Dorsolateral prefrontal cortex (tissue), 122 donors: ENCODE measurements at places on chromosomes 11 and 22.

DNA sequence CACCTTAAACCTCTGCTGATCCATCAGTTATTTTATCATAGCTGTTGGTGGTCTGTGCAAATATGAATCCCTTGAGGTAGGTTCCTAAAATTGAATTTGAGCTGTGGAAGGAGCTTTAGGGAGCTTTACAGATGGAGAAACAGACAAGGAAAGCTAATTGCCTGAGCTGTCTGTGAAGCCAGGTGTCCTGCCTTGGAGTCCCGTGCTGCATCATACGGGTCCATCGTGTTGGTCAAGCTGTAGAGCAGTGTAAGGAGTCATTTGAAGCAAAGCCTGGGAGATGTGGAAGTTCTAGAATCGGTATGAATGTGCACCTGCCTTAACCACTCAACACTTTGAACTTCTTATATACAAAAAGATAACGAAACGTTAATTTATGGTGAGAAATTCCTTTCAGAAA, 1.0 kb downstream of the POLA2 start:
- DNase-seq, result no peak

GRCh38 chr11:118819334-118820024, 28.5 kb upstream of the DDX6 start:
- DNase-seq, result no peak

GRCh38 chr22:38540701-38541100, 29.3 kb downstream of the DMC1 start:
- DNase-seq, result no peak

DNA sequence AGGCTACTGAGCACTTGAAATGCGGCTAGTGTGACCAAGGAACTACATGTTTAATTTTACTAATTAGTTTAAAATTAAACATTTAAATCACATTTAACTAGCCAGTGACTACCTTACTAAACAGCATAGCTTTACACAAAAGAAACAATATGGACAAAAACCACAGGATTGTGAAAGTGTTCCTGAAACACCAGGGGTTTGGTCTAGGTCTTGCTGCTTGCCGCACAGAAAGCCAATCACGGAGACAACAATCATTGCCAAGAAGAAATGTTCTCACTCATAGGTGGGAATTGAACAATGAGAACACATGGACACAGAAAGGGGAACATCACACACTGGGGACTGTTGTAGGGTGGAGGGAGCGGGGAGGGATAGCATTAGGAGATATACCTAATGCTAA, 309.5 kb downstream of the C11orf87 start:
- no peak for DNase-seq

GRCh38 chr11:125925247-125925740, 20.6 kb upstream of the VSIG10L2 start:
- DNase-seq, result no peak

- DNase-seq, result no peak
Measured at GRCh38 chr11:123206791-123207434, 11.9 kb upstream of the CLMP start.

DNA sequence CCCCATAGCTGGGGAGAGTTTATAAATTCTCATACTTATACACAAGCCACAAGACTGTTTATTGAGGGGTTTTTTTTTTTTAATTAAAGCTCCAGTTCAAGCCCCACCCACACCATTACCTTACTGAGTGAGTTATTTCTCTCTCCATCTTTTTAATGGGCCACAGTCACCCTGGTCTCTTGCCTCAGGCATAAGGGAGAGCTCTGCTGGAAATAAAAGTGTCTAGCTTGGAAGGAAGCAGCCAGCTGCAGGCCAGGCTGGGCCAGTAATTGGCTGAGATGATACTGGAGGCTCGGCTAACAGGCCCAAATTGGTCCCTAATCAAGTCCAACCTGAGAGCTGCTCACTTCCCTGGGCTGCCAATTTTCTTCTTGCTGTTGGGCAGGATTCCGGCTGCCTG, 174.1 kb downstream of the INSC start:
- DNase-seq, result no peak

GRCh38 chr22:40040927-40041326, 46.2 kb downstream of the FAM83F start:
- DNase-seq, result no peak

GRCh38 chr11:7677071-7677470, 3.8 kb upstream of the CYB5R2 start:
- DNase-seq, result no peak

- no peak for DNase-seq
Measured at GRCh38 chr22:24580276-24580675, 12.6 kb downstream of the LRRC75B start.

GRCh38 chr11:117970400-117971024, 15.7 kb upstream of the IL10RA start:
- DNase-seq, result no peak

- no peak for DNase-seq
Measured at GRCh38 chr11:504053-504993, 2.7 kb downstream of the RNH1 start.

- DNase-seq, result no peak
Measured at GRCh38 chr11:77479746-77480352, 6.0 kb upstream of the PAK1 start.

DNA sequence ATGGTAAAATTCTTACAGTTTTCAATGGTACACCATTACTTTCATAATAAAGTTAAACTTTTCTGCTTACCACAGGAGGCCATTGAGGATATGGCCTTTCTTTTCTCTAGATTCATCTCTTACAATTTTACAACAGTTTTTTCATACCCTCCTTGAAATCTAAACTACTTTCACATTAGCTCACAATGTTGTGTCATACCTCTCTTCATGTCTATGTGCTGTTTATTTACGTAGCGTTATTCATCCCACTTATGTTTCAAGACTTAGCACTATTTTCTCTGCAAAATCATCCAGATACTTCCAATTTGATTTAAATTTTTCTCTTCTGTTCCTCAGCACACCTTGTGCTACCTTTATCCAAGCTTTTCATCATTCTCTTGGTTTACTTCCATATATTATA, 123.3 kb downstream of the METTL15 start:
- DNase-seq, result no peak

DNA sequence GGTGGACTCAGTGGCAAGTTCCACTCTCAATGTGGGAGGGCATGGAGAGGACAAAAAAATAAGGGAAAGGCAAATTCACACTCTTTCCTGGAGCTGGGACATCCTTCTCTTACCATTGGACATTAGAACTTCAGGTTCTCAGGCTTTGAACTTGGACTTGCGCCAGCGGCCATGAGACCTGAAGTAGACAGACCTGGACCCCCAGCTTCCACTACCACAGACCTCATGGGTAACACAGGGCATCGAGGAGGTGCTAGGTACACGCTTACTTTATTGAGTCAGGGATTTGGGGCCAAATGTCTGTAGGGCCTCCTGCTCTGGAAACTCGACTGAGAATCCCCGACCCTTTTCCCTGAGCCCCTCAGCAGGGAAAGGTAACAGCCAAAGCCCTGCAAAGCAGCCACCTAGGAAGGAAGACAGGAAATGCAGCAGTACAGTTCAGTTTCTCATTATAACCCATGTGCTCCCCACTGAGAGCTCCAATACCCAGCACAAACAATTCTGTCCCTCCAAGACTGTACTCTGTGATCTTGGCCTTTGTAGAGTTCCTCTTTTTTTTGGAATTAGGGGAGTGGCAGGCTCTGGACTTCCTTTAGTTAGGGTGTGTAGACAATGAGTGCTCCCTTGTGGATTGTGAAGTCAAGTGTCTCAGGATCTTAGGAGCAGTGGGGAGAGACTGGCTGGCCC, 5.7 kb downstream of the CHRNA10 start:
- no peak for DNase-seq

- no peak for DNase-seq
Measured at GRCh38 chr22:23193882-23194281, 13.6 kb downstream of the BCR start.

DNA sequence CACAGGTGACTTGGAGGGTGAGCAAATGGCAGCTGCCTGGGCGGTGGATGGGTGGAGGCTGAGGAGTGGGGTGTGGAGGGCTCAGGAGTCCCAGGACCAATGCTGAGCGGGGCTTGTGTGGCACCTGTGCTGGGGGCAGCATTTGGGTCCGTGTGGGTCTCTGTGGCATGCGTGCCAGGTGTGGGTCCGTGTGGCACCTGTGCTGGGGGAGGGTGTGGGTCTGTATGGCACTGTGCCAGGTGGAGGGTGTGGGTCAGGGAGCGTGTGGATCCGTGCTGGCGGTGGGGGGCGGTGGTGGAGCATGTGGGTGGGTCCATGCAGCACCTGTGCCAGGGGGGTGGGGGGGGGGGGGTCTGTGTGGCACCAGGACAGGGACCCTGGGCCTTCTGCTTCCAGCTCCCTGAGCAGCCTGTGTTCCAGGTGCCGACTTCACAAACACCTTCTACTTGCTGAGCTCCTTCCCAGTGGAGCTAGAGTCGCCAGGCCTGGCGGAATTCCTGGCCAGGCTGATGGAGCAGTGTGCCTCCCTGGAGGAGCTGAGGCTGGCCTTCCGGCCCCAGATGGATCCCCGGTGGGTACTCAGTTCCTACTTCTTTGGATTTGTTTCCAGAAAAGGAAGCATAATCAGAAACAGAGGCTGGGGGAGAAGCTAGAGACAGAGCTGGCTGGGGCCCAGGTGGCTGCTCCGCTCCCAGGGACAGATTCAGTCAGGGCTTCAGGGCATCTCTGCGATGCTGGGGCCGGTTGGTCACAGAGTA, 14.7 kb downstream of the SELENOO start:
- DNase-seq, result no peak

- no peak for DNase-seq
Measured at GRCh38 chr22:43988116-43988820, 33.0 kb downstream of the SAMM50 start.

- peak; percentile 86 for DNase-seq
Measured at GRCh38 chr11:86574493-86575207, 97.8 kb downstream of the ME3 start.

DNA sequence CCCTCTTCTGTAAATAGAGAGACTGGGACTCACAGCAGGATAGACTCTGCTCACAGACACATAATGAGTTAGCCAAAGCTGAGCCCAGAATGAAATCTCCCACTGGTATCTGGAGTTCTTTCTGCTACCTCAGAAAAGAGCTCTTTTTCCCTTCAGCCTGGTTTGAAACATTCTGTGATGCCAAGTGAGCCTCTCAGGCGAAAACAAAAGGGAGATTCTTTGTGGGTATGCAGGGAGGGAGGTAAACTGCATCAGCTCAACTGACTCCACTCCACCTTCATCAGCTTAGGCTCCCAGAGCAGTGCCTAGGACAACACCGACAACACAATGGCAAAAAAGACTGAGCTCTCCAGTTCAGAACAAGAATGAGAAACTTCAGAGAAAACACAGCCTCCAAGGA, 55.1 kb upstream of the SCUBE2 start:
- no peak for DNase-seq

DNA sequence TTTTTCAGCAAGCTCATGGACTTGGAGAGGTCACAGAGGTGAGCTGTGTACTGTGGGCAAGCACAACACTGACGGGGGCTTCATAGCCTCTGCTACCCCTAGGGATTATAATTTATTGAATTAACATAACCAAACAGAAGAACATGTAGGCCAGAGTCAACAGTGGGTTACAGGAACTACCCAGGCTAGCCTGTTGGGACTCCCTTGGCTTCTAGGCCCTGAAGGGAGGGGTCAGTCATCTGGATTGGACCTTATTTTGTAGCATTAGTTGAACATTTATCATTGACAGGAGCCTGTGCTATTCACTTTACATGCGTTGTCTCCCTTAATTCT, 56.9 kb downstream of the KREMEN1 start:
- DNase-seq, result no peak

DNA sequence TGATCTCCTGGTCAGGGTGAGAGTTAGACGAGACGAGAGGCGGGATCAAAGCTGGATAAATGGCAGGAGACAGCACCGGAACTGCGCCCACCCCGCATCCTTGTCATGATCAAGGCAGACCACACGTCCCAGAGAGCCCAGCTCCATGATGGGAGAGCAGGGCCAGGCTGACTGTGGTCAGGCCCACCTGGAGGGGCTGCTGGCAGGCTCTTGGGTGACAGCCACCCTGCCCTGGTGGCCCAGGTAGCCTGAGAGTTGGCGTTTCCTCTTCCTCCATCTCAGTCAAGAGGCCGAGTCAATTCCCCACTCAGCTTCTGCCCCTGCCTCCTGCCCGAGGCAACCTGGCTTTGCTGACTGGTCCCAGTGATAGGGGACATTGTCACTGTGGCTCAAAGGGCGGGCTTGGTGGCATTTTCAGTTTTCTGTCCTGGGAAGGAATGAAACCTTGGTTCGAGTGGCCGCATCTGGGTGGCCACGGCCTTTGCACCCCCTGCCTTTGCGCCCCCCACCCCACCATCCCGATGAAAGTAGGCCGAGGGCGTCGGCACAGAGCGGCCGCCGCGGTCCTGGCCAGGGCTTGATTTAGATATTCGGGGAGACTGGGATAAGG, 60.8 kb upstream of the PPARA start:
- peak; percentile 37 for DNase-seq

DNA sequence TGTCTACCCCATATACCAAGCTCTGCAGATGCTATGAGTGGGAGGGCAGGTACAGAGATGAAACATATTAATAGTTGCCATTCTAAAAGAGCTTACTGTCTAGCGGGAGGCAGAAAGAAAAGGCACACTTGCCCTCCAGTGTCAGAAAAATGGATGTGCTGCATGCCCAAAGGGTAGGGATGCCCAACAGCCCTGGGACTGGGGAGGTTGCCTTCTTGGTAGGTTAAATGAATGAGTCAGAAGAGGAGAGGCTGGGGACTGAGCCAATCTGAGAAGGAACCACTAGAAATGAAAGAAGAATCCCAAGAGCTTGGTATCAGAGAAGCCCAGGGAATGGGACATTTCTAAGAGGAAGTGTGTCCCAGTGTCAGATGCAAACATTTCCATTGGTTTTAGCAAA, 1.2 kb downstream of the BIRC3 start:
- DNase-seq, result no peak

GRCh38 chr11:61632096-61632495, 48.1 kb upstream of the DAGLA start:
- no peak for DNase-seq

DNA sequence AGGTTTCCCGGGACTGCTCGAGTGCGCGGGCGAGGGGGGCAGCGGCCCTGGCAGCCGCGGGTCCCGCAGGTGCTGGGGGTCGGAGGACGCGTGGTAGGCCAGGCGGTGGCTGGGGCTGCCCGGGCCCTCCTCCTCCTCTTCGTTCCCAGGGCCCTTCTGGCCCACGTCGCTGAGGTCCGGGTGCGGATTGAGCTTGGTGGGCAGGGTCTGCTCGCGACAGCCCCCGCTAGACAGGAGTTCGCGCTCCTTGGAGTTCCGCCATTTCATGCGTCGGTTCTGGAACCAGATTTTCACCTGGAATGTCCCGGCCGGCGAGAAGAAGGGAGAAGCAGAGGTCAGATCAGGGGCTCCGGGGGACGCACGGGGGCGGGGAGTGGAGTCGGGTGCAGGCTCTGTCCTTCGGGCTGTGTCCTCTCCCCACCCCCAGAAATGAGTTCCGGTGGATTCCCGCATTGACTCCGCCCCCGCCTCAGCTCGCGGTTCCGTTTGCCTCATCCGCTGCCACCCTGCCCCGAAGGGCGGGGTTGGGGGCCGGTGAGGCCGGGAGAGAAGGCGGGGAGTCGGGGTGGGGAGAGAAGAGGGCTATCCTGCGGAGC, 3.9 kb downstream of the DBX1 start:
- no peak for DNase-seq
